ENCODE measurements at places on chromosomes 13 and 19.

DNA sequence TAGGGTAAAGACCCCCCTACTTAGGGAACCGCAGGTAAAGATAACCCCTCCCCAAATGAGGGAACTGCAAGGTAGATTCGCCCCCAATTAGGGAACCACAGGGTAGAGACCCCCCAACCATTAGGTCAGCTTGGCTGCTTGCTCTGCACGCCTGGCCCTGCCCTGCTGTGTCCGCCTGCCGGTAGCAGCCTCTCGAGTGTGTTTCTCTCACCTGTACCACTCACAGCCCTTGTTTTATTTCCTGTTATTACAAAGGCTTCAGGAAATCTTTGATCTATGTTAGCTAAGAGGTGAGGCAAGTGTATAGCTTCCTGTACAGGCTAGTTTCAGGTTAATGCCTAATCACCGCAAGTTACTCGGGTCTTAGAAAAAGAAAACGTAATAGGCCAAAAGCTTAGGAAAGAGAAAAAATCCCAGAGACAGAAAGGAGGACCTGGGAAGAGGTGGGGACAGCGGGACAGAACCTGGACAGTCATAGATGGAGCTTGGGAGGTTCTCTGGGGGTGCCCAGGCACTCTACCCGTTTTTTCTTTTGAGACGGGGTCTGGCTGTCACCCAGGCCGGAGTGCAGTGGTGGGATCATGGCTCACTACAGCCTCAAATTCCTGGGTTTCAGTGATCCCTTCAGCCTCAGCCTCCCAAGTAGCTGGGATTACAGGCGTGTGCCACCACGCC lies 23.1 kb upstream of the EIF3G start:
- no peak for DNase-seq

- no peak for DNase-seq
These were observed 10.3 kb downstream of the IER2 start for GRCh38 chr19:13160557-13160956.

GRCh38 chr19:756236-756635 lies 5.3 kb downstream of the MISP start:
- DNase-seq: peak; percentile 25

- DNase-seq: no peak
These were observed 716 bp downstream of the ZNF573 start for GRCh38 chr19:37778613-37779126.

DNA sequence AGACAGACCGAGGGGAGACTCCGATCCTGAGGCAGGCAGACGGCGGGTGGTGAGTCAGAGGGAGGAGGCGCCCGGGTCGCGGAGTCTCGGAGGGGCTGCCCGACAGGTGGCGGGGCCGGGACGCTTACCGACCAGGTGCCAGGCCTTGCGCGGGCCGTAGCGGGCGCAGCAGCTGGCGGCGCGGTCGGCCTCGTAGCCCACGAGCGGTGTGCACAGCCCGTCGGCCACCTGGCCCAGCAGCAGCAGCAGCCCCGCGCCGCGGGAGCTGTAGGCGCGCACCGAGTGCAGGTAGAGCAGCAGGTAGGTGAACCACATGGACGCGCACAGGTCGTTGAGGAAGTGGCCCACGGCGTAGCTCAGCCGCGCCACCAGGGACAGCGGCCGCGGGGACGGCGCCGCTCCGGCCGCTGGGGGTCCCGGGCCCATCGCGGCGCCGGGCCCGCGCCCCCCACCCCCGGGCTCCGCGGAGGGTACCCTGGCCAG lies 367 bp downstream of the MFSD12 start:
- DNase-seq: peak; percentile 73

DNA sequence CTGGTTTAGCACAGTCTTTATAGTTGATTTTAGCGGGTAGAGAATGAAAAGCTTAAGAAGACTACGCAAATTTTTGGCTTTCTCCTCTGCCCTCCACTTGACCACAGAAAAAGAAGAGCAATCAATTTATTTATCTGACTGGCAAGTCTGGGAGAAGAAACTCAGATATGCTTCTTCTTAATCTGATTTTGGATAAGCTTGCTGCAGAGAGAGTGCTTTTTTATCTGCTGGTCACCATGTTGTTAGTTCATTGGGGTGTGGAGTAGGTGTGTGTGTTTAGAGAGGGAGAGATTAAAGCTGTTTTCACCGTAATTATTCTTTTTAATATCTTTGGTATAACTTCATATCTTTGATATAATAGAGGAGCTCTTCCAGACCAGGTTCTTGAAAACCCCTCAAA lies 471.4 kb upstream of the SLC10A2 start:
- no peak for DNase-seq

- no peak for DNase-seq
These were observed 2.8 kb upstream of the ZNF83 start for GRCh38 chr19:52640916-52641315.

DNA sequence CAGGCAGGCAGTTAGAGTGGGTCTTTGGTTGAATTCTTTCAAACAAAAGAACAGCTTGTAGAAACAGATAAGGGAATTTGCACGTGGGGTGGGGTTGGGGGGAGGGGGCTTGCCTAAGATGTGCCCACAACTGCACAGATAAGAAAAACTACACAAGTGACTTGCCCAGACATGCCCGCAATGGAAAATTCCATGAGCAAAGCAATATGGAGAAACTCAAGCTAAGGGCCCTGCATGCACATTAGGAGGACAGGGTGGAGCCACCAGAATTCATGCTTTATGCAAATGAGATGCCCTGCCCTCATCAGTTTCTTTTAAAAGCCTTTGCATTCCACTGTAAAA lies 755.6 kb upstream of the MIR17HG start:
- DNase-seq: no peak

DNA sequence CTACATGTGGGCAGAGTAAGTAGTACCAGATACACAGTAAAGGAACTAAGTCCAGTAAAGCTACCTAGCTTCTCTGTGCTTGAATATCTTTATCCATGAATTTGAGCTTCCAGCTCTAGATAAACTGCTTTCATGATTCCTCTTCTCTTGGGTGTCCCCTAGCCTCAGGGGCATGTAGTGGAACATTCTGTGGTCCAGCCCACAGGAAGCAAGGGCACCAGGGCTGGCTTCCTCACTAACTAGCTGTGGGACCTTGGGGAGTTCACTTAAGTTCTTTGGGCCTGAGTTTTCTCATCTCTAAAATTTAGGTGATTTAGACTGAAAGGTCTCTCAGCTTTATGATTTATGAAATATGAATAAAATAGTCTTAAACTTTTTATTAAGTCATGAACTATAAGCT lies 185.7 kb downstream of the KATNAL1 start:
- DNase-seq: no peak

DNA sequence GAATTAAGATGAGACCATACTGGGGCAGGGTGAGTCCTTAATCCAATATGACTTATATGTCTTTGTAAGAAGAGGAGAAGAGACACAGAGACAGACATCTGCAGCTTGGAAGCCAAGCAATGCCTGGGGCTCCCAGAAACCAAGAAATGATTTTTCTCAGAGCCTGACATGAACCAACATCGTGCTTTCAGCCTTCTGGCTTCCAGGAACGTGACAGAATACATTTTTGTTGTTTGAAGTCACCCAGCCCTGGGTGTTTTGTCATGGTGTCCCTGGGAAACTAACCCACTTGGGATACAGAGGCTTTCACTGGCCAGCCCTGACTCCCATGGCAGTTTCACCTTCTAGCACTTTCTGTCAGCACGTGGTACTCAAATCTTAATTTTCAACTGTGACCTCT lies 95.3 kb upstream of the SLC10A2 start:
- DNase-seq: no peak

DNA sequence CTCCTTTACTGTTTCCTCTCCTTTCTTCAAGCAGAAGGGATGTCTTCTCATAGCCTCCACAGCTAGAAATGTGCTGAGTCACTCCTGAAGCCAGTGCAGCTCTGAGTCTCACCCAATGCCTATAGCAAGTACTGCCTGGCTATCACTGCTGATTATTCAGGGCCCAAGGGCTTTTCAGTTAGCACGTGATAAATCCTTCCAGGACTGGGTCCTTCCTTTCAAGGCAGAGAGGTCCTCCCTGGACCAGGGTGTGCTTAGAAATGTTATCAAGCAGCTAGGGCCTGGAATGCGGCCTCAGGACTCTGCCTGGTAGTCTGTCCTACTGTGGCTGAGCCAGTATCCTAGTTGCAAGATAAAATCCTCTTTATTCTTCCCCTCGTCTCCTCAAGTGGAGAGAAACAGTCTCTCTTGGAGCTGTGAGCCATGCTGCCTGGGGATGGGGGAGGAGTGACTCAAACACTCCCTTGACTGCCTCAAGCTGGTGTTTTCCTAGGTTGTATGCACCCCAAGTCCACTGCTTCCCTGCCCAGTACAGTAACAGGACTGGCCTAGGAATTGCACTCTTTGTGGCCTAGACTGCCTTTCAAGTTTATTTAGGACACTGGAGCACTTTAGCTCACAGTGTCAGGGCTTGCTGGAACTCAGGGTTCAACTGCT lies 198.7 kb upstream of the SERP2 start:
- no peak for DNase-seq

GRCh38 chr13:99978799-99979452 lies 2.7 kb upstream of the ZIC2 start:
- DNase-seq: no peak

- DNase-seq: no peak
These were observed 8.7 kb downstream of the BCL3 start for GRCh38 chr19:44757057-44757734.

GRCh38 chr13:97328222-97328790 lies 105.7 kb upstream of the RAP2A start:
- no peak for DNase-seq

DNA sequence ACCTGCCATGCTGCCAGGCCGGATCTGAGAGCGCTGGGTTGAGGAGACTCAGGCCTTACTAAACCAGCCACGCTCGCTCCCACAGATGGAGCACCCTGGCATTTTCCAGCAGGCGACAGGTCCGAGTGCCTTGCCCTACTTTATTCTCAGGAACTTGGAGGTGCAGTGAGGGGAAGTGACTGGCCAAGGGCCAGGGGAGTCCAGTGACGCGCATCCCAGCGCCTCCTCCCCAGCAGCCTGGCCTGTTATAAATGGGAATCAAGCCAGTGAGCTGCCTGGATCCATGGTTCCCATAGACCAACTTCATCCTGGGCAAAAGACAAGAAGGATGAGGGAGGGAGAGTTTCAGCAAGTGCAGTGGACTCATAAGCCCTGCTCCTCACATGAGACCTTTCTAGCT lies 35.5 kb downstream of the TMED1 start:
- no peak for DNase-seq
